ENCODE measurements at places on chromosomes 7 and 10.

DNA sequence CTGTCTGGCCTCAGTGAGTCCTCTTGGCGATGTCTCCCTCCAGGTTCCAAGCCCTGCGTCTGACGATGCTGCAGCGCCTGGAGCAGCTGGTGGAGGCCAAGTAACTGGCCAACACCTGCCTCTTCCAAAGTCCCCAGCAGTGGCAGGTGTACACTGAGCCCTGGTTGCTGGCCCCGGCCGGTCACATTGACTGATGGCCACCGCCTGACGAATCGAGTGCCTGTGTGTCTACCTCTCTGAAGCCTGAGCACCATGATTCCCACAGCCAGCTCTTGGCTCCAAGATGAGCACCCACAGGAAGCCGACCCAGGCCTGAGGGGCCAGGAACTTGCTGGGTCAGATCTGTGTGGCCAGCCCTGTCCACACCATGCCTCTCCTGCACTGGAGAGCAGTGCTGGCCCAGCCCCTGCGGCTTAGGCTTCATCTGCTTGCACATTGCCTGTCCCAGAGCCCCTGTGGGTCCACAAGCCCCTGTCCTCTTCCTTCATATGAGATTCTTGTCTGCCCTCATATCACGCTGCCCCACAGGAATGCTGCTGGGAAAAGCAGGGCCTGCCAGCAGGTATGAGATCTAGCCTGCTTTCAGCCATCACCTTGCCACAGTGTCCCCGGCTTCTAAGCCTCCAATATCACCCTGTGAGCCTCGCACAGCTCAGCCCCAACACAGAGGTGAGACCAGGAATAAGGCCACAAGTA lies 7.3 kb upstream of the ZNF22 start:
- no peak for DNase-seq

GRCh38 chr7:81327468-81328266 lies 408.8 kb upstream of the SEMA3C start:
- DNase-seq, result no peak

DNA sequence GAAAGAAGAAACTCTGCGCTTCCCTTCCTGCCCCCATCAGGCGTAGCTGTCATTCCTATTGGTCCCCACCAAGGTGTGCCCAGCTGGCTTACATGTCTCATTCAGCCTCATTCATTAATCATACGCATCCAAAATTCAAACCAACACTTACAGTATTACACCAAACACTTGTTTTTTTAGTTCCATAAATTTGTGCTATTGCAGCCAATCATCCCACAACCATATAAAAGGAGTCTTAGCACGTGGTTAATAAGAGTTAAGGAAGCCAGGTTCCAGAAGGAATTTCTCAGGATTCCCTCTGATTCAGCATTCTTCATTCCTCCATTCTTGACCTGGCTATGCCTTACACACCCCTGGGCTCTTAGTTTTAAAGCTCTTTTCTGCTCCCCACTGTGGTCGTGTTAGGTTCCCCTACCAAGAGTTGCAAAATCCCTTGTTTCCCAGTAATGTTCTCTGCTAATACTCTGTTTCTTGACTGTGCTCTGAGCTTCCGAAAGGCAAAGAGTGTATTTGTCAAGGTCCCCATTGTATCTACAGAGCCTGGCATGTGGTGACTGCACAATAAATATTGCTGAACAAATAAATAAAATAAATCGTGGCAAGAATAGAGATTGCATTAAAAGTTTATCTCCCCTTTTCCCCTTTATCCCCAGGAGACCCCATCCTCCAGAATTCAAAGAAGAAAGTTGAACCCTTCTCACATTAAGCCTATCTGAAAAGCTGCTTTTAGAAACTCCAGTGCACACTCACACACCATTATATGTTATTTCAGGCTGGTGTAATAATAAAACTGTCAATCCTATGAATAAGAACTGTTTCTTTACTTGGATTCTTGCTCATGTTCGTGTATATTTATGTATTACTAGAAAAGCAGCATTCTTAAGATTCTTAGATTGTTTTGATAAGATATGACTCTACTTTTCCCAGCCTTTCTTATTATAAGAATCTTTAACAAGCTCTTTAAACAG lies 514.4 kb downstream of the INHBA start:
- DNase-seq, result no peak

DNA sequence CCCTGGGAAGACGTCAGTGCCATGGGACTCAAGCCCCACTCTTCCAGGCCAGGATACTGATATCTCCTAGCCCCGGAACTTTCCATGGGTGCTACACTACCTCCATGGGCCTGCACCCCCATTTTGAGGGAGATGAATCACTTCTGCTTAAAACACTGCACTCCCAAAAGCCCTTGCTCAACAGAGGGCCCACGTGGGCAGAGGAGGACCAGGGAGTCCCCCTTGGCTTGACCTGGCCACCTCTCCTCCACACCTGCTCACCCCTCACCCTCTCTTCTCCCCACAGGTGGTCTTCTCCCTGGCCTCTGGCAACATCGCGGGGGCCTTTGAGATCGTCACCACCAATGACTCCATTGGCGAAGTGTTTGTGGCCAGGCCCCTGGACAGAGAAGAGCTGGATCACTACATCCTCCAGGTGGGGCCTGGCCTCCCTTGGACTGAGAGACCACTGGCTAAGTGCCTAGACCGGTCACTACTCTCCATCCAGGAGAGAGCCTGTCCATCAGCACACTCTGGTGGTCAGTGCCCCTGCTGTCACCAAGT lies 19.9 kb upstream of the C10orf105 start:
- no peak for DNase-seq

GRCh38 chr10:82961864-82962263 lies 1086.9 kb downstream of the NRG3 start:
- DNase-seq, result no peak

DNA sequence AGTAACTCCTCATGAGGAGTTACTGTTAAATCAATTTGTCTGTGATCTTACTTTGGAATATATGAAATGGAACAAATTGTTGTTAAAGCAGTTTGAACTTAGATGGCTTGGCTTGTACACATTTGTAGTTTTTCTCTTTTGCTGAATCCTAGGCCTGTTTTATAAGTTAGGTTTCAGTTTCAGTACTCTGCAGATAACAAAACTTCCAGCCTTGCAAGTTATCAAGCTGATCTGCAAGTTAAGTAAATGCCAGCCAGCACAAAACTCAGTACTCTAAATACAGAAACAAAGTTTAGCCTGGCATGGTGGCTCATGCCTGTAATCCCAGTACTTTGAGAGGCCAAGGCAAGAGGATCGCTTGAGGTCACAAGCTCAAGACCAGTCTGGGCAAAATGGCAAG lies 25.0 kb upstream of the PAXIP1 start:
- DNase-seq, result no peak

- DNase-seq, result no peak
Observed at GRCh38 chr10:28812384-28813372, 135.4 kb downstream of the BAMBI start.

DNA sequence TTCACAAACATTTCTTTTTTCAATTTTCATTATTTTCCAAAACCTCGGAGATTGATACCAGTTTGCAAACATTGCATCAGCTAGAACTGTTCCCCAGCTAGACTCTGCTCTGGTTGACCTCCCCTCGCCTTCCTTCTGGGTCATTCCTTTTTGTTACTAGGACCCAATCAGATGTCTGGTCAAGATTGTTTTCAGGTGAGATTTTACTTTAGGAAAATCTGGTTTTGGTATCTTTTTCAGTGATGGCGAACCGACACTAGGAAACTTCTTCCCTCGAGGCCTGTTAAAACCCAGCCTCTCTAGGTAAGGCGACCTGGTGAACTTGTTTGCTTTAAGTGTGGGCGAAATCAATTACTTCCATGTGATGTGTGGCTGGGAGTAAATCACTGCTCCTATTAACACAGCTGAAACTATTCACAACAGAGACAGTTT lies 8.4 kb downstream of the PROSER2 start:
- no peak for DNase-seq

DNA sequence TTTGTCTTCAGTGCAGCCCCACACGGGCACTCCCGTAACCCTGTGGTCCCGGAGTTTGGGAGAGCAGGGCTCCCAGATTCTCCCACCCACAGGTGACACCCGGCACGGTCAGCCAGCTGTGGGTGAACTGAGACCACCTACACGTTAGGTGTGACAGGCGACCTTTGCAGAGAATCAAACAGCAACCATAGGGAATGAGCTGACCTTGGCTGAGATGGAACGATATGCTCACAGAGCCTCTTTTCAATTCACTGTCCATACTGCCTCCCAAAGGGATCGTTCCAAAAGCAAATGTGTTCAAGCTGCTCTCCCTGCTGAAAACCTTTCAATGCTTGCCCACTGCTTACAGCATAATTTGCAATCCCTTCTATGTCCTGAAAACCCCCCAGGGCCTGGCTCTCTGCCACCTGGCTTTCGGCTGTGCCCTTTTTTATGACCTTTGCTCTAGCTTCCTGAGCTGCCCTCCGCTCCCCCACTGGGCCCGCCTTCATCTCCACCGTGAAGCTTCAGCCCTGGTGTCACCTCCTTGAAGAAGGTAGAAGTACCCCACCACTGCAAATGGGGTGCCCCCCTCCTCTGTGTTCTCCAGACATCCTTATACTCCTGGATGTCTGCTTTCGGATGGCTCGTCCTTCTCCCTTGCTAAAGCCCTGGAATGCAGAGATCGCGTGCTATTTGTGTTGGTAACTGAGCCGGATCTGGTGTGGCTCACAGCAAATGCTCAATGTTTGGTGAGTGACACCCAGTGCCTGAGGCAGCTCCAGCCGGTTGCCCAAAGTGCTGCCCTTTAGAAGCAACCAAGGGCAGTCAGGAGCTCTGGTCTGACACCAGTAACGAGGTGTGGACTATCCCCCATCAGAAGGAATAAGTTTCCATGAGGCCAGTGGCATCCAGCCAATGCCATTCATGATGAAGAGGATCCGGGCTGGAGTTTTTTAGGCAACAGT lies 90.4 kb downstream of the KIAA1549 start:
- DNase-seq, result no peak

DNA sequence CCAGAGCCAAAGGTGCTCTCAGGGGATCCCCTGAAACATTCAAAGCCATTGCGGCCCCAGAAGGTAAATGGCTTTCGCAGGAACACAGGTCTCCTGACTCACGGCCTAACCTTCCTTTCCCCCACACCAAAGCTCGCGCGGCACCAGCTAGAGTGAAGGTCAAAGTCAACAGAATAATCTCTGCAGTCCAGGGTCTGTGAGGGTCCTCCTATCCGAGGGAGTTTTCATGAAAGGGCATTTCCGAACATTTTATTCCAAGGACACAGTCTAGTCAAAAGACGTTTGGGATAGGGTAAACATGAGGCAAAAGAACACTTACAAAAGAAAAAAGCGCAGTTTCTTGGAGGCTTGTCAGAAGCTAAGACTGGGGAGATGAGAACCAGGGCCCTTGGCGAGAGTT lies 559 bp upstream of the STEAP2 start:
- DNase-seq, result no peak

DNA sequence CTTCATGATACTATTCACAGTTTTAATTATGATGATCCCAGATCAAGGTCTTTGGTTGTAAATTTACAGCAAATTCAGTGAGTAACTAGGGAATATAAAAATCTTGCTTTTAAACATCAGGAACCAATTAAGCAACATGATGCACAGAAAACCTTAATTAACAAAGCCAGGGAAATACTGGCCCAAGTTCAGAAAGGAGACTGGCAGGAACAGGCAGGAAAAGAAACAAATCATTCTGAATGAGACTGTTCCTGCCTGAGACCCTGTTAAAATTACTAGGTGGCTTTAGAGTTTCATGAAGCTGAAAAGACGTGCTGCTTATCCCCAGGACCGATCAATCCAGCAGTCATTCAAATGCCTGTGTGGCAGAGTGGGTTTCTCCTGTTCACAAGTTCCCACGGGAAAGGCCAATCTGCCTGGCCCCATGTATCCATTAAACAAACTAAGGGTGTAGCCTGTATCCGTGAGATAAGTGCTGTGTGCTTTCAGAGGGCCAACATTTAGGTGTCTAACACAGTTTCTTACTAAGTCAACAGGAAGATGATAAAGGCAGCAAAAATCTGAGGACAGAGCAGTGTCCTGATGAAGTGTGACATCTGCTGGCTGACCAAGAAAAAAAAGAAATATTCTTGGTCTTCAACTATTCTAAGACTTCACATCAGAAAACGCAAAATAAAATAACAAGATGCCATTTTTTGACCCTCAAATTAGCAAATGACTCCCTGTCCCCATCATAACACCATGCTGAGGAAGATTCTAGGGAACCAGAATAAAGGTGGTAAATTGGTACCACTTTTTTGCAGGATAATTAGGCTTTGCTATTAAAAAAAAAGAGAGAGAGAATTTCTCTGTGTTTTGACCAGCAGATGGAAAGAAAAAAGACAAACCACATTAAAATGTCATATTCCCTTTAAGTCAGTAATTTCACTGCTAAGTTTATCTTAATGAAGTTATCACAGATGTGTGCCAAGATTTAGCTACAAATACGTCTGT lies 34.2 kb downstream of the PUS7 start:
- DNase-seq, result no peak

- DNase-seq, result no peak
Observed at GRCh38 chr10:113137941-113138685, 188.1 kb downstream of the TCF7L2 start.

DNA sequence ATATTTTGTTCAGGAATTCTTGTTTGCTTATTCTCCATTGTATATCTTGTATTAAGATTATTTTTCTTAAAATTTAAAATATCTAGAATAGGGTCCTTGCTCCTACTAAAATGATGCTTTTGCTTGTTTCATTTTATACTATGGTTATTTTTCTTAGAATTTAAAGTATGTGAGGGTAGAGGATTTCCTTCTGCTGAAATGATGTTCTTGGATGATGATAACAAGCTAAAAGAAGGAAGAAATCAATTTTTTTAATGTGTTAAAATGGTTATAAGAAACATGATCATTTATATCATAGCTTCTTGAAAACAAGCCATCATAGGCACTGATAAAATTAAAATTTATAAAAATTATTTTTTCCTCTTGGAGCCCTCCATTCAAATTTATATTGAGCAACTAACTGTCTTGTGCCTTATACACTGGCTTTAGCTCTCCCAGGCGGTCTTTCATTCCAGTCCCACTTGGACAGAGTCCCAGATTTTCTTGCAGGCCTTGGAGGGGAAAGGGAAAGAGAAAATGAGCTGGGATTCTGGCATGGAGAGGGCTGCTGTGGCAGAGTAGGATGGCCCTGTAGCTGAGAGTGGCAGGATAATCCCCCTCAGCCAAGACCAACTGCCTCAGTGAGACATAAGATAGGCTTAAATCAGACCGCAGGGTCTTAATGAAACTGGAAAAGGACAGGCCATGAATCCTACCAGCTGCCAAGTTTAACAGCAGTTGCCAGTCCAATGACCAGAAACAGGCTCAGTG lies 60.2 kb downstream of the DNAJB9 start:
- DNase-seq, result no peak

DNA sequence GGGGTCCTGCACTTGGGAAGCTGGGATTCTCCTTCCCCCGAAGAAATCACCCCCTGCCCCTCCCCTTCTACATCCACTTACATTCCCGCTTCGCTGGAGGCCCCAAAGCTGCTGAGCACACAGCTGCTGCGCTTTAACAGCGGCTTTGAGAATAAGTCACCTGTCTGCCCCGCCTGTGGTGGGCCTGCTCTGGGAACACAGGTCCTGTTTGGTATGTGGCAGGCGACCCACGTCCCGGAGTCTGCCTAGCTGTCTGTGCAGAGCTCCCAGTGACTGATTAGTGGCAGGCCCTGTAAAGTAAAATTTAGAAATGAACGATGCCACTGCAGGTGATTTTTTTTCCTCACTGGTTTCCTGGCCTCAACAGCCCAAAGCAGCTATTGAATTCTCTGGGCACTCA lies 47.0 kb downstream of the CDH23 start:
- DNase-seq, result no peak

All from activated T-cell treated with anti-CD3 and anti-CD28 coated beads for 4 hours (primary cell).